ENCODE measurements at places on chromosomes 5 and 9.
A peak's percentile ranks its signal among the peaks of the same experiment; 100 is the strongest.

- DNase-seq, result no peak
Observed at GRCh38 chr9:114442022-114442421, 54.2 kb upstream of the AKNA start.

DNA sequence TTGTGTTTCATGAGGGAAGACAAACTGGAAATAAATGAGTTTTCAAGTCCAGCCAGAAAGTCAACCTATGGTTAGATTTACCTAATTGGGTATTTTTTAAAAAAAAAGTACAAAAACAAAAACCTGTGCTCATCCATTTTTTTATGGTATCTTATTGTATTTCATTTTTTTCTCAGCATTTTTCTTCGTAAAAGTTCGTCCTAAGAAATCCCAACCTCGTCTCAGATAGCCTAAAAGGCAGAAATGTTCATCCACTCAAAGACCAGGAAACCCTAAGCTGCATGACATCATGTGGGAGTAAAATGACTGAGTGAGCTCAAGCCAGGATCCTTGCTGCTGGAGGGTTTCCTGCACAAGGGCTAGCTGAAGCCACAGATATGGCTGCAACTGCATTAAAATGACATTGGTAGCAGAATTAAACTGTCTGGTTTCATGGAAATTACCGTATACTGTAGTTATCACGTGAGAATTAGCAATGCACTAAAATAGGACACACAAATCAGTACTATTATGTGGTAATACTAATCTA is 70.4 kb downstream of the NFIB start:
- DNase-seq, result no peak

GRCh38 chr9:107933097-107933496 is 443.5 kb upstream of the KLF4 start:
- peak; percentile 70 for DNase-seq

GRCh38 chr5:3221432-3221831 is 374.2 kb upstream of the IRX1 start:
- no peak for DNase-seq

- DNase-seq, result no peak
Observed at GRCh38 chr5:143491646-143492045, 88.2 kb upstream of the NR3C1 start.

DNA sequence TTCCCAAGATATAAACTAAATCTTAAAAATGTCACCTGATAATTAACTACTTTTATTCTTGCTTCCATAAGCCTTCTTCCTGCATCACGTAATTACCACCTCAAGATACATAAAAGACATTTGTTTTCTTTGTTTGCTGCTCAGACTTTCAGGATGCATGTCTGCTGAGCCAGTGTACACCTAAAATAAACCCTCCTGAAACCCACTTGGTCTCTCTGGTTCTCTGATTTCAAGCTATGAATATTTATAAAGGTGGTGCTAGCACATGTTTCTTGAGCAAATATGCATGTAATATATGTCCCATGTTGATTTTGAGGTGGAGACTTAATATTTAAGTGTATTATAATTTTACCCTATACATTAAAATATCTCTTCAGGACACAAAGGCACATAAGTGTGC is 1627.7 kb upstream of the CDH9 start:
- DNase-seq, result no peak

DNA sequence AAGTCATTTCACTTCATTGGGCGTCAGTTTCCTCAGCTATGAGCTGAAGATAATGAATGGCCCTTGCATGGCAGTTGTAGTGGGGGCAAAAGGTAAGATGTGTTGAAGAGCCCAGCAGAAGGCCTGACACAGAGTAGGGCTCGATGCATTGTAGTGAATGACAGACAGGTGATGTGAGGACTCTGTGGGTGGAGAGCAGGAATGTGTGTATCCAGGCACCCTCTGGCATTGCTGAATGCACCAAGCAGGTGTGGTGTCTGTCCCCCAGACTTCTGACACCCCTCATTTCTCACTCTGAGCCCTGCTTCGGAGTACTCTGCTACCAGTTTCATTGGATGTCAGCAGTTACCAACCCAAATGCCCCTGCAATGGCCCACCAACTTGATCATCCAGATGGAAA is 22.4 kb downstream of the LHX2 start:
- DNase-seq, result no peak

GRCh38 chr9:111762556-111762955 is 32.2 kb downstream of the SHOC1 start:
- DNase-seq, result peak; percentile 38

GRCh38 chr5:1547655-1548054 is 23.9 kb upstream of the LPCAT1 start:
- DNase-seq, result no peak

GRCh38 chr9:99431103-99431502 is 209.0 kb downstream of the SEC61B start:
- DNase-seq, result peak; percentile 68

GRCh38 chr9:80784647-80785046 is 904.7 kb downstream of the TLE1 start:
- DNase-seq, result no peak

DNA sequence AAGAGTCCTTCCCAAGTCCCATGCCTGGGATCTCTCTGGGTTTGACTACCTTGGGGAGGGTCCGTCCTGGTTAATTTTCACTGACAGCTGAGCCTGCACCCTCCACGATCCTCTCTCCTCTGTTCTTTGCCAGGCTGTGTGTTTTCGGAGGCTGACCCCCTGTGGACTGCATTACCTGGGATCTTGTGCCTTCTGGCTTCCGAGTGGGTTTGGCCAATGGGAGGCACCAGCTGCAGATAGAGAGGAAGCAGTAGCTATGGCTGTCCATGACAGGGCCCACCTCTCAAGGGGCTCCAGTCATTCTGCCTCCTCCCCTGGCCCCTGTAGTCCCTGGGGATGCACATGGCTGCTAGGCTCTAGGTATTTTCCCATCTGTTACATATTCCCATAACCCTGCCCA is 285.0 kb downstream of the DMRT2 start:
- DNase-seq, result no peak

GRCh38 chr9:89888677-89889076 is 283.9 kb downstream of the GADD45G start:
- DNase-seq, result no peak

DNA sequence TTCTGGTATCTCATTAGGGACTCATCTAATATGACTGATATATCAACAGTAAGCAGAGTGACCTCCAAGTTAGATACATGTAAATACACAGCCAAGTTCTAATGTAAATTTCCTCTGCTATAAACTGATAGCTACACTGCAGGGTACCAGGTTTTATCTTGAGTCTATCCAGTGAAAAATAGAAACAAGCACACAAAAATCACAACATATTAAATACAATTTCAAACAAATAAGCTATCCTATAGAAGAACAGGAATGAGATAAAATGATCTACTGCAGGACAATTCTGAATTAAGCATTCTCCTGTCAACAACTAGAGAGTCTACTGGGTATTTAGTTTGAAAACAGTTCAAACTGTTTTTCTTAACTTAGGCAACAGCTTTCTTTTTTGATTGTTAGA is 42.7 kb downstream of the NR3C1 start:
- DNase-seq, result no peak

- no peak for DNase-seq
Observed at GRCh38 chr9:89375191-89375760, 57.0 kb downstream of the SECISBP2 start.

DNA sequence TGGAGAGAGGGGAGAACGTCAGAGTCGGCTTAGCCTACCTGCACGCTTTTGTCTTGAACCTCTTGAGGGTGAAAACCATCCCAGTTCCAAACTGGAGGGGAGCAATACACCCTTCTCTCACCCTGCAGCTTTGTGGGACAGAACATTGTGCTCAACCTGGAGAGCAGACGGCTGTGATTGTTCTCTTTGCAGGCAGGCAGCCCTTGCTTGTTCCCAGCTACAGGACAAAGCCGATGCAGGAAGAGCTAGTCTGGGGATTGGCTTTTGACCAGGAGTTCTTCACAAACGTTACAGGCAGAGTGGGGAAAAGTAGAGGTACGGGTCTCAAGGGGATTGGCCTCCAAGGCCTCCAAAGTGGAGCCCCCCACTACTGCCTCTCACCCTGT is 33.9 kb upstream of the ARHGAP26 start:
- DNase-seq, result no peak

Data from fibroblast of skin of scalp (primary cell).